ENCODE measurements at places on chromosomes 3 and 15. TPM values are rescaled to one million over a fixed set of nuclear protein-coding genes. Genes with fewer than 3 reads are reported as not detected.

Gene BCL2A1
- 0.35 TPM for total RNA-seq

Gene DOCK3
- total RNA-seq: 0.42 TPM

Gene THOC7
- 86.5 TPM for total RNA-seq

Gene GPR87
- total RNA-seq: 69.9 TPM

Gene NEK11
- 2.8 TPM for total RNA-seq

Gene CPA3
- not detected for total RNA-seq

Gene ZDHHC19
- total RNA-seq: not detected

Gene FGF12
- total RNA-seq: 0.14 TPM

Gene DPH3
- 9.5 TPM for total RNA-seq

Gene CHRFAM7A
- 1.1 TPM for total RNA-seq

Gene SLC4A7
- total RNA-seq: 65.2 TPM

Gene CPLX3
- total RNA-seq: not detected

Gene PLA1A
- total RNA-seq: not detected

Gene CCDC66
- 6.3 TPM for total RNA-seq

Gene AMIGO3
- total RNA-seq: 0.19 TPM

Gene KIF23
- total RNA-seq: 27.7 TPM

Gene WDR93
- total RNA-seq: not detected

Gene SGO1
- total RNA-seq: 4.8 TPM

Gene EPHB3
- 23.4 TPM for total RNA-seq

Gene UBXN7
- 8.6 TPM for total RNA-seq

Gene MSL2
- total RNA-seq: 8.7 TPM

Gene GRM7
- total RNA-seq: not detected

Gene MPI
- 84.7 TPM for total RNA-seq

Gene FSIP1
- 0.42 TPM for total RNA-seq

Gene GOLGA8N
- 1.4 TPM for total RNA-seq

Gene ACOX2
- total RNA-seq: 0.85 TPM

Gene LINGO1
- total RNA-seq: not detected

Gene SPTBN5
- total RNA-seq: 0.49 TPM

Gene SMAD6
- total RNA-seq: 0.93 TPM

Gene ALDH1A2
- total RNA-seq: not detected

Gene RAB6B
- 0.35 TPM for total RNA-seq

Gene SLC6A20
- not detected for total RNA-seq

Gene UROC1
- not detected for total RNA-seq
